NCI-H460 (cell line): ENCODE measurements at places on chromosomes 1 and 21. TPM values are rescaled to one million over a fixed set of nuclear protein-coding genes. Genes with fewer than 3 reads are reported as not detected.

DNA sequence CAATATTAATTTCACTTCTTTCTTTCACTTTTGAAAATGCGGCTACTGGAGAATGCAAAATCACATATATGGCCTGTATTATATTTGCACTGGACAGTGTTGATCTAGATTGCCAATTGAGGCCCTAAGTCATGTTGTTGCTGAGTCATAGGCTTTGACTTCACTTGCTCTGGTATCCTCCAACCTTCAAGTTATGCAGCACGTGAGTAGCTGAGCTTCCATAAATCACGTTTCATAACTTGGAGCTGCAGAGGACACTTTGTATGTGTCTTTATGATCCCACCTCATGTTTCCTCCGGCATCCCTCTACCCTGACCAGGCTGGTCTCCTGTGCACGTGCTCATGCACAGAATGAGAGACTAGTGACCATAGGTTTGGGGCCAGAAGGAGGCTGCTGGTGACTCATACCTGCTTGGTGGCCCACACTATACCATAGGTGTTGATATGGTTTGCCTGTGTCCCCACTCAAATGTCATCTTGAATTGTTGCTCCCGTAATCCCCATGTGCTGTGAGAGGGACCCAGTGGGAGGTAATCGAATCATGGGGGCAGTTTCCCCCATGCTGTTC, 103.0 kb upstream of the TSPAN2 start:
- DNase-seq = no peak

GRCh38 chr1:230728710-230729392, 14.9 kb upstream of the AGT start:
- no peak for DNase-seq

- DNase-seq = no peak
These were observed 12.0 kb downstream of the PPFIA4 start for GRCh38 chr1:203038217-203038741.

DNA sequence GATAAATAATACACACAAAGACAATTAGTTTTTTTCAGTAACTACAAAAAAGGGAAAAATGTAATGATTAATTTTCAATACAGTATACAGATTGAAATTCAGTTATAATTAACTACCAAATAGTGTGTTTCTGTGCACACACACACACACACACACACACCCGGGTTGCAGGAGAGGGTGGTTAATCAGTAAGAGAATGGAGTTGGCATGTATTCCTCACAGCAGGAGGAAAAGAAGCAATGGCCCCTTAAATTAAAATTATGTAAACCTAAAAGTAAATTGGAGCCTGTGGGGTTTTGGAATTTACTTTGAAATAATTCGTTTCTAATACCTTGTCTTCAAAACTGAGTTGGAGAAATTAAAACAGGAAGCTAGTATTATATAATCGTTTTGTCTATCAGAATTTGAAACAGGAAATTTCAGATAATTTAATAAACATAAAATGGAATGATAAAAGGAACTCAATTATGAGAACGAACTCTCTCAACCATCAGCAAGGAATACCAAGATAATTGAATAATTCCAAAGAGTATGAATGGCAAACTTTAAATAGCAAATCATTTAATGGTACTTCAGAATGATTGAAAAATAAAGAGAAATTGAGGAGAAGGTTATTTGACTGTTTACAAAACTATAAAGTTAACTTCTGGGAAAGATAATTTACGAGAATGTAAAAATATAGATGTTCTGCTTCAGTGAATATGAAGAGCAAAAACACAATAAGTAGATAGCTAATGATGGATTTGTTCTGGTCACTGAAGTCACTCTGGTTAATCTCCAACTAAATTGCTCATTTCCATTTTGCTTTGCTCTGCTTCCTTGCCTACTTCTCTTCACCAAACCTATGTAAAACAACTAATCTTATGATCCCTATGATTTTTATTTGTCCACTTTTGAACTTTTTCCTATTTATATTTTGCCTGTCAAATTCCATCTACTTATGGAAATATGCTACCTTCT, 547.9 kb upstream of the ZP4 start:
- no peak for DNase-seq

GRCh38 chr1:52567943-52568342, 15.1 kb upstream of the TUT4 start:
- no peak for DNase-seq

- DNase-seq = no peak
These were observed 32.4 kb upstream of the SLC16A1 start for GRCh38 chr1:112988367-112988766.

DNA sequence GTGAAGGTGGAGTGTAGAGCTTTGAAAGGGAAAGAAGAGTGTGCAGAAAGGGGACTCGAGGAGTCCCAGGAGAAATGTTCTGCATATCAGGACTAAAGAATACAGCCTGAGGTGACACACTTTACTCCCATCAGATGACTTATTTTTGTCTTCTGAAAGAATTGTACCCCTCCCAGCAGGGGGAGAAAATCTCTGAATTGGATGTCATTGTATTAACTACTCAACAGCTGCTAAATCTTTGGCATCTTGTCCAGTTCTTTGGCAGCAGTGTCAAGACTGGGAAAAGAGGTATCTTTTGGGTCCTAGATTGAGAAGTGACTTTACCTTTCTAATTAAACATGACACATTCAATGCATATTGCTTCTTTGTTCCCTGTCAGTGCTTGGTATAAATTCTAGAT, 18.9 kb downstream of the UBE4B start:
- DNase-seq = no peak

DNA sequence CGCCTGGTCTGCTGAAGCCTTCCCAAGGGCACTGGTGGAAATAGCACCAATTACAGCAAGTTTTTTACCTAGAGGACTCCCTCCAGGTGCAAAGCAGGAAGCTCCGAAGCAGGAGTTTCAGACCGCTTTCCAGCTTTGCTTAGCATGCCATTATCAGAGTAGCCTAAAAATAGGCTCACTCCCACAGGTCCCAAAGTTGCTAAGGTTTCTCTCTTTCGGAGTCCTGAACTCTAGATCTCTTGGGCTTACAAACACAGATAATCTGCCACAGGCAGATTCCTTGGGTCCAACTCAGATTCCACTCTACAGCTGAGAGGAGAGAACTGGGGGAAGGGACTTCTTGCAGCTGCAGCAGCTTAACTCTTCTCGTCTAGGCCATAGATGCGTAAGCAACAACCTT, 22.5 kb downstream of the ZMYND12 start:
- no peak for DNase-seq

DNA sequence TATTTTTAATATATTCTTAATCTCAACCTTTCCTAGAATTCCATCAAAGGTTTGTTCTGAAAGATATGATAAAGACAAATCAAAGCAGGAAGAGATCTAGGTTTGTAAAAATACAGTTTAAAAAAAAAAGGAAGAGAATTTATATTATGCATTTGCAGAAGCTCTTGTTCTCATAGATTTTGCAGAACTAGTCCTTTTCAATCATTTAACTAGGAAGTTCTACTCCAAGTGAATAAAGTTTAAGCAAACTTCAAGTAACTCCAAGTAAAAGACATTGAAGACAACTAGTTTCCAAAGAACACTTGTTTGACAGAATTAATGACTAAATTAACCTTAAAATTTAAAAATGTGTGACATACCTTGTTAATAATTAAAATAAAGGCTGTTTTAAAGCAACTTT, 55.9 kb downstream of the HNRNPR start:
- no peak for DNase-seq

The MEX3A gene
- 2.8 and 3.0 TPM in 2 replicates for total RNA-seq

The IGFN1 gene
- 2.2 and 3.3 TPM in 2 replicates for total RNA-seq

The APCS gene
- not detected in 2 replicates for total RNA-seq

The RAP1GAP gene
- 0.17 TPM in 1 of 2 replicates, not detected in the other for total RNA-seq

The GPR89B gene
- 27.0 and 29.1 TPM in 2 replicates for total RNA-seq
